Cerebellar cortex (tissue), 1 donor: ENCODE measurements at places on chromosomes 6 and 20.

DNA sequence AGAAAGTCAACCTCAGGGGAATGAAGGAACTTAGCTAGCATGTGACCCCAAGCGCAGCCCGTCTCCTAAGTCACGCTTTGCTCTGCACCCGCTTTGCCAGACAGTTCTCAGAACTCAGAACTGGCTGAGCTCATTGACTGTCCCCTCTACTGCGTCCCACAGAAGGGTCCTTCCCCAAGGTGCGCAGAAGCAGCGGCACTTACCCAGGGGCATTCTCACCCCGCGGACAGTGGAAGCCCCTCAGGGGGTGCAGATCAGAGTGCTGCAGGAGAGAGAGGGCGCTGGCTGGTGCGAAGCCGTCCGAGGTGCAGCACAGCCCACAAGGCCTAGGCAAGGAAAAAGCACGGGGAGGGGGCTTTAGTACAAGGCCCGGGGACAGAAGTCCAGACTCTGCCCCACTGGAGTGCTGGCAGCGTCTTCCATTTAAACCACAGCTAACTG, 807 bp downstream of the SNHG17 start:
- no peak for DNase-seq

GRCh38 chr6:150635906-150636514, 36.3 kb downstream of the PLEKHG1 start:
- no peak for DNase-seq

DNA sequence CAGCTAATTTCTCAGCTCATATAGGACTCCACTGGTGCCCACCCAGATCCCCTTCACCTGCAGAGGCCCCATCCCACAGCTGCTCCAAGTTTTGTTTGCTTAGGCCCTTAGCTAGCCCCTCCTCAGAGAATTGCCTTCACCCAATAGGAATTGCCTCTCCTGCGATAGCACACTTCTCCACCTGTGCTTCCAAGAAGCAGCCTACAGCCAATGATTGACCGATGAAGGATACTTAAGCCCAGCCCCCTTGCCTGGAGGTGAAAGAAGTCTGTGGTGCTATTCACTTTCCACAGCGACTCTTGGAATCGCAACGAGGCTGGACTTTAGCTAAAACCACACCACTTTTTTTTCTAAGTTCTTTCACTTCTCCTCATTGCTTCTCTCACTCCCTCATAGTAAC, 353.2 kb upstream of the BTBD3 start:
- DNase-seq = no peak

- DNase-seq = no peak
Observed at GRCh38 chr6:150336299-150336698, 32.5 kb upstream of the IYD start.

DNA sequence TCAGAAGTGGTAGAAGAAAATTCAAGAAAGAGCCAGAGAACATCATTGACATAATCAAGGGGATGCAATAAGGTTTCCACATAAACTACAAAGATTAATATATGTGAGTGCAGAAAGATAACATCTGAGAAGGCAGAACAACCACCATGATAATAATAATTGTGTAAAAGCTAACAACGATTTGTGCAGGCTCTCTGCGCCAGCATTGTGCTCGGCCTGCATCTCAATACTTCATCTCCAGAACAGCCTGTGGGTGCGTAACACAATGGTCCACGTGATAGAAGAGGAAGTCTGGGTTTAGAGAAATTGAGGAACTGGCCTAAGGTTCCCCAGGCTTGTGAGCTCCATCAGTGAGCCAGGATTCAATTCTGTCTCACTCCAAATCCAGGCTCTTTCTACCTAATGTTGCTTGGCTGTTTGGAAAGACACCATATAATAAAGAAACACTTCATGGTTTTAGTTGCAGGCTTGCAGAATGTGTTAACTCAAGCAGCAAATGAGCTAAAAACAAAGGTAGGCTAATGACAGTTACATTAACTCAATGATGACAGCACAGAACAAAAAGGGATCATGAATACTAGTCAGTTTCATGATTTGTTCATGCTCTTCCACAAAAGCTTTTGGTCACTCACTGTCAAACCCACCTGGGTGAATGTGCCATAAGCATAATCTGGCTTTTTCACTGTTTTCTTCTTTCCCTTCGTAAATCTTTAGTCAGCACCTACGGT, 71.2 kb downstream of the LY86 start:
- no peak for DNase-seq
